Non-pigmented ciliary epithelial cell (primary cell): ENCODE measurements at places on chromosomes 7 and 10.

GRCh38 chr7:158973941-158974785 is 117.8 kb downstream of the DYNC2I1 start:
- DNase-seq: no peak

DNA sequence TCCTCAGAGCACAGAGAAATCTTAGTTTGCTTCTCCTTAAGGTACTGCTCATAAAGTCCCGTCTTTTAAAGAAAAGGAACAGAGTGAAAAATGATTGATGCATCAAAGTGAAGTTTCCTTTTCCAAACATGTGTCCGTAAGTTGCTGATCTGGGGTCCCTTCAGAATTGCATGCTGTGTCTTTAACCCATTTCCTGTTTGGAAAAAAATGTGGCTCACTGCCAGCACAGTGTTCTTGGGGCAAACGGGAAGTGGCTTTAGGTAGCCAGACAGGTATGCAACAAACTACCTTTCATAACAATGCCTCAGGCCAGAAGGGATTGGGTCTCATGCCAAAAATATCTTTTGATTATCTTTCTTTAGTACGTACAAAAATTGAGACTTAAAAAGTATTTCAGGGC is 50.9 kb downstream of the TFAM start:
- DNase-seq: no peak

DNA sequence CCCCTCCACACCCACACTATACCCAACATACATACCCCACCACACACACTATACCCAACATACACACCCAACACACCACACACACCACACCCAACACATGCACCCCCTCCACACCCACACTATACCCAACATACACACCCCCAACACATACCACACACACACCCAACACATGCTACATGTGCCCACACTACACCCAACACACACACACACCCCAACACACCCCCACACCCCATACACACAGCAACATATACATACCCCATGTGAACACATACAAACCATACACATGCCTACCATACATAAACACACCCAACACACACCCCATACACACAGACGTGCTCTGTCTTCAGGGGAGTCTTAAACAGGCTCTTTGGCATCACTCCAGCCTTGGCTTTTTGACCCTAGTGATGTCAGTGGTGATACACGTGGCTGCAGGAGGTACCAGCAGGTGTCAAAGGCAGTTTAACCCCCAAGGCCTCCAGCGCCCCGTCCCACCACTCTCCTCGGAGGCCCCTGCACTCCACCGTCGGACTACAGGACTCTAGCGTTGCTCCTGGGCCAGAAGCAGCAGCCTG is 73.4 kb downstream of the HIPK2 start:
- DNase-seq: no peak

GRCh38 chr7:45704683-45705016 is 130.5 kb downstream of the ADCY1 start:
- DNase-seq: no peak

DNA sequence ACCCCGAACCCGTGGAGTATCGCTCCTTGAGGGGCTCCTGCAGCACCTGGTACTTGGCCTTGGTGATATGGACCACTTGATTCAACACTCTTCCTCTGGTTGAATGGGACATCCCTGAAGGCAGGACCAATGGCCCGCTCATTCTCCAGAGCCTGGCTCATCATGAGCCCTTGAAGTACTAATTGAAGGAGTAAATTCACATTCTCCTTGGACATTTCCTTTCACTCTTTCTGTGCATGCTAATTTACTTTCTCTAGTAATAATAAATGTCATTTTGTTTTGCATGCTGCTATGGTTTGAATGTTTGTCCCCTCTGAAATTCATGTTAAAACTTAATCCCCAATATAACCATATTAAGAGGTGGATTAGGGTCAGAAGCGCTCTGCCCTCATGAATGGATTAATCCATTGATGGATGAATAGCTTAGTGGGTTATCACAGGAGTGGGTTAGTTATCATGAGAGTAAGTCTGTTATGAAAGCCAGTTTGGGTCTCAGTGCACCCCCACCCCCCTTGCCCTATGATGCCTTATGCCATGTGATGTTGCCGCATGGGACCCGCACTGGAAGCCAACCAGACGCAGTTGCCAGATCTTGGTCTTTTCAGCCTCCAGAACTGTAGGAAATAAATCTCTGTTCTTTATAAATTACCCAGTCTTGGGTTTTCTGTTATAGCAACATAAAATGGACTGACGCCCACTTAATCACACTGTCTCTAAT is 23.8 kb downstream of the FGFBP3 start:
- no peak for DNase-seq

GRCh38 chr10:58554316-58554715 is 41.6 kb downstream of the BICC1 start:
- no peak for DNase-seq

- no peak for DNase-seq
Observed at GRCh38 chr10:84198206-84198915, 4.0 kb downstream of the CDHR1 start.

GRCh38 chr10:26460736-26461135 is 22.6 kb downstream of the APBB1IP start:
- DNase-seq: no peak

- no peak for DNase-seq
Observed at GRCh38 chr7:89994483-89994882, 159.8 kb upstream of the STEAP1 start.

GRCh38 chr10:128048819-128049210 is 77.4 kb downstream of the MKI67 start:
- DNase-seq: no peak

DNA sequence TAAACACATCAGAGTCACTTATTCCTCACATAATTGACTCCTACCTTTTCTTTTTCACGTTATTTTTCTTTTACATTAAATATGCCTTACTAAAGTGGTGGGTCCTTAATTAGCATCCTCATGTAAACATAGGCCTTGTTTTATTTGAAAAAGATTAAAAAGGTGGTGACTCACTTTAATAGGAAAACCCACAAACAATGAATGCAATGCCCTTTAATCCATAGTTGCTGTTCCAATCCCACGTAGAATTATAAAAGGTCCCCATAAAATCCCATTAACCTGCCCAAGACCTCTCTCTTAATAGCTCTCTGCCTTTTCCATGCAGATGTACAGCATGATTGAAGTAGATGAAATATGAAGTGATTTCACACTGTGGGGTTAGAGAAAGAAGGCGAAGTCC is 32.2 kb downstream of the SLC16A12 start:
- no peak for DNase-seq

- no peak for DNase-seq
Observed at GRCh38 chr10:86862373-86862772, 95.0 kb downstream of the MMRN2 start.

DNA sequence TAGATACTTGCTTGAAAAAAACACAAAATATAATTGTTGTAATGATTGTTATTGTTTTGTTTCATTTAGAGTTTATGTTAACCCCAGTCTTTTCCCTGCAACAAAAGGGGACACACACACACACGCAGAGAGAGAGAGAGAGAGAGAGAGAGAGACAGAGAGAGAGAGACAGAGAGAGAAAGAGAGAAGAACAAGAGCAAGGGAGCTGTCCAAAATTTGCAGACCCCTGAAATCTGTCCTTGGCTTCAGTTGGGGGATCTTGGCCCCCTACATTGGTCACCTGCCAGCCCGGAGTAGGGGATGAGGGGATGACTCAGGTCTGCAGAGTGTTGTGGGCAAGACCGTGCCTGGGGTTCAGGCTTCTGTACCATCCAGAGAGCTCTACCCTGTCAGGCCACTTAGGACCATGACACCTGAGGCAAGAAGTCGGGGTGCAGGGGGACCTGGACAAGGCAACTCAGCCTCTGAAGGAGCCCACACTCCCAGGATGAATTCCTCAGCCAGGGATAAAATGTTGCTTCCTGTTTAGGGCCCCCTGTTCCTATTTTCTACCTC is 73.1 kb downstream of the RAMP3 start:
- DNase-seq: no peak

DNA sequence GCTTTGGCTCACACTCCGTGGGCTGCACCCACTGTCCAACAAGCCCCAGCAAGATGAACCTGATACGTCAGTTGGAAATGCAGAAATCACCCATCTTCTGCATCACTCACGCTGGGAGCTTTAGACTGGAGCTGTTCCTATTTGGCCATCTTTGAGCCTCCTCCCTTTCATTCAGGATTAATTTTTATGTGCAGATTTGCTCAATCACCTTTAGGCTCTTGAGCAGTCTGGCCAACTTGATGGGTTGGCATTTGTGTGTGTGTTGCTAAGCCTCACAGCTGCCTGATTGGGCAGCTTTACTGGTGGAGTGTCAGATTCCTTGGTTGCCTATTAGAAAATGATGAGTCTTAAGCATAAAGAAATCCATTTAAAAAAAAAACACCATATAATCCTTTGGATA is 236.1 kb downstream of the KIF20B start:
- no peak for DNase-seq

DNA sequence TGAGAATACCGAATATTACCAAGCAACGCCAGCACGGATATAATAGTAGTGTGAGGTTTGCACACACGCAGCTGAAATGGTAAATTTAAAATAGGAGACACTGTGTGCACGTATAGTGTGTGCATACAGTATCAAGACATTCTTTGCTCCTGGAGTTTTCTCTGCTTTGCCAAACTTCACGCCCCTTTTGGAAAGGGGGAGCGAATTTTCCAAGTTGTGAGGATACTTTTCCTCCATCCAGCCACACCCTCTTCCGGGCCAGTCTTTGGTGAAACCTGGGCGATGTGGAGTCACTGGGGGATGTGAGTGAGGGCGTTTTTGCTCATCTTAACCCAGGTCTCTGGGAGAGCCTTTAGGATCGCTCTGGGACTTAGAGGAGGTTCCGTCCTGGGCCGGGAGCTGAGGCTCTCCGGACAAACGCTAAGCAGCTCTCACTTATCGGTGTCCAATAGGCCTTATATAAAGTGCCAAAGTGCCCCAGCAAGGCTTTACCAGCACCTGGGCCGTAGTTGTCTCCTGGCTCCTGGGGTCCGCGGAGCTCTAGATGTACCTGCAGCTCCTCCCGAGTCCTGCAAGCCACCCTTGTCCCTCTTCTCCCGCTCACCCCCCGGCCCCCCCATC is 160.0 kb upstream of the MKI67 start:
- DNase-seq: no peak

DNA sequence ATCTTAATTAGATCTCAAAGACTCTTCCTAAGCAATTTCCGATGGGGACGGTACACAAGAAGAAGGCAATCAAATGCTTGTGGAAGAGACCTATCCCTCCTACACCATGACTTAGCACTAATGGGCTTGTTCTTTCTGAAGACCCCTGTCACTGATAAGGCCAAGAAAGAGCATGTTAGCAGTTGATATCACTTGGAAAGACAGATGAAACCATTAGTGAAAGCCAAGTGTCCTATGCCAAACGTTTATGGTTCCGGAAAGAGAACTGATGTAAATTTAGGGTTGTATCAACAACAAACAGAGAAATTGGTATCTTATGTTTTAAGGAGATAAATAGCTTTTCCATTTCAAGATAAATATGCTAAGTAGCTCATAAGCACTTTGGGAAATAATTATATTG is 6.5 kb downstream of the UROS start:
- no peak for DNase-seq

DNA sequence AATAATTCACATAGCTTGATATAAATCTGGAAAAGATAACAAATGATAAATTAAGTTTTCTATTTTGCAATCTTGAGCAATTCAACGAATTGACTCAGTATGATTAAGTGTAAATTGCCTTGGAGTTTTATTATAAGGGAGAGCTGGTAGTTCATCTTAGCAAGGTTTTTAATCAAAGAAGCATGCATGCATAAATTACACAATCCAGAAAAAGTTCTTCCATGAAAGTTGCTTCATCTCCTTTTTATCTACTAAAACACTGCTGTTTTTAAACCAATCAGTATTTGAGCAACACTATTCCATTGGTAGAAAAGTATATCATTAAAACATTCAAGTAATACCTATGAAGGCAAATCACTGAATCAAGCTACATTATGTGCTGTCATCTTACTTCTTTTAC is 47.6 kb downstream of the POT1 start:
- no peak for DNase-seq

- no peak for DNase-seq
Observed at GRCh38 chr7:7181519-7182155, 707 bp upstream of the C1GALT1 start.

GRCh38 chr7:158631574-158632195 is 44.1 kb upstream of the PTPRN2 start:
- no peak for DNase-seq

DNA sequence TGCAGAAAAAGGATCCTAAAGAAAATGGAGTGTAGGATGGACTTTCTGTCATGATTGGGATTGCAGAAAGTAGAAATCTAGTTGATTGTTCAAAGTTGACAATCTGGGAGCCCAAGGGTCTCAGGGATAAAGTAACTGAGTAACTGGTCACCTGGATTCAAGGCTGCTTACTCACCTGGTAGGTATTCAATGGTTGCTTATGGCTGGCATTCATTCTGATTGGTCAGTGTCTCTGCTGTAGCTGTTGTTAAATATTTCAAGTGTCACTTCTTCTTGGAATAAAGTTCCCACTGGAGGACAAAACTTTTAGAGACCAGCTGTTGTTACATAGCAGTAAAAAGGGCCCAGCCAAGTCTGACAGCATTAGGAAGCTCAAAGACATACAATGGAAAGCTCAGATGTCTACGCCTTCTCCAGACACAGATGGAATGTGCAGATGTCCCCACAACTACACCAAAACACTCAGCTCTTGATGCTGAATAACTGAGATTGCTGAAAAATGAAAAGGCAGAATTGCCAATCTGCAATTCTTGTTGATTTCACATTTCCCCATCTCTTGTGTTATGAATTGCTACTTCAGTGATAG is 106.9 kb downstream of the ZNF467 start:
- no peak for DNase-seq

DNA sequence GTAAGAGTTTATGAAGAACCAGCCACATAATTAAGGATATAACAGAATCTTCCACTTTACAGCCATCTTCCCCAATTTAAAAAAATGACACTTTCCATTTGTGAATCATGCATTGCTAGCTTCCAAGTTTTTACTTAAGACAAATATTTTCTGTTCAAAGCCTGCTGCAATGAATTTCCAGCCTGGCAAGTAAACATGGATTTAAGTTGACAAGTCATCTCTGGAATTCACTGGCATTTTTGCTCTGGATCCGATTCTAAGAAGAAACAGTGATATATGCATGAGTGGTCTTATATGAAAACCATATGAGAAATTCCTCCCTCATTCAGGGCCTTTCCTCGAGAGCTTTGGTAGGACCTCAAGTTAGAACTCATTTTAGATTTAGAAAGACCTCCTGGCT is 116.1 kb upstream of the CDCA7L start:
- DNase-seq: no peak

GRCh38 chr10:69394020-69394419 is 22.7 kb downstream of the TACR2 start:
- DNase-seq: no peak

- DNase-seq: no peak
Observed at GRCh38 chr7:40760293-40760964, 625.6 kb downstream of the SUGCT start.

DNA sequence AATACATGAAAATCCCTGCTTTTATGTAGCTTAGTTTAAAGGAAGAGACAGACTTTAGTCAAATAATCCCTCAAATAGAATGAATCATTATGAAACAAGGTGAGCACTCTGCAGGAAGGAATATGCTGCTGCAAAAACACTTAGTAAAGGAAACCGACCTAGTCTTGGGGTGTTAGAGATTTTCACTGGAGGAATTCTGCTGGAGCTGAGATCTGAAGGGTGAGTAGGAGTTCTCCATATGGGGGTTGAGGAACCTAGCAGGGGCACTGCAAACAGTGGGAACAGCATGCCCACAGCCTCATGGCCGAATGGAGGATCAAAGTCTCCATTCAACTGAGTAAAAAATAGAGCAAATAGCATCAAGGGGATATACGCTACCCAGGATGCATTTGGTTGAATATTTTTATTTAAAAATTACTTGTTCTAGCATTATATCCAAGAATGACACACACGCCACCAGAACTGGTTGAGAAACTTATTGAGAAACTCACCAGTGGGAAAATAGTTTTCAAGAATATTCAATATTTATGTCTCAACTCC is 3.5 kb downstream of the ITIH2 start:
- DNase-seq: no peak
